GOT3 (cell line): ENCODE measurements at places on chromosomes 12 and 14.

DNA sequence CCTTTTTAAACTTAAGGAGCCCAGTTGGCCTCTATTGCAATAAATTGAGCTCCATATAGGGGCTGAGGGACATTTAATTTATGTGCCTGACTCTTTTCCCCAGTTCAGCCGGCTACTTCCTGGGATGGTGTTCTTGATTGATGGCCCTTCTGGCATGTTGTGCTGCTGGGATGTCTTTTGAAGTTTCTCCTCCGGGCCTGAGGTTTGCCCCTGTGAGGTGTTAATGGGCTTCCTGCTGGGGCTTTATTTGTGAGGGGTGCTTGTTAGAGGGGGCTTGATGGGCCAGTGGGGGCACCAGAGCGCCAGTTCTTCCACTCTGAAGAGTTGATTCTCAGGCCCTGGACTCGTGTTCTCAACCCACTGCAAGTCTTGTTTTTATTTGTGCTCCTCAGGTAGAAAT lies 69.6 kb downstream of the CHST11 start:
- DNase-seq: no peak

- DNase-seq: no peak
These were observed 5.5 kb upstream of the GPR132 start for GRCh38 chr14:105070760-105071137.

DNA sequence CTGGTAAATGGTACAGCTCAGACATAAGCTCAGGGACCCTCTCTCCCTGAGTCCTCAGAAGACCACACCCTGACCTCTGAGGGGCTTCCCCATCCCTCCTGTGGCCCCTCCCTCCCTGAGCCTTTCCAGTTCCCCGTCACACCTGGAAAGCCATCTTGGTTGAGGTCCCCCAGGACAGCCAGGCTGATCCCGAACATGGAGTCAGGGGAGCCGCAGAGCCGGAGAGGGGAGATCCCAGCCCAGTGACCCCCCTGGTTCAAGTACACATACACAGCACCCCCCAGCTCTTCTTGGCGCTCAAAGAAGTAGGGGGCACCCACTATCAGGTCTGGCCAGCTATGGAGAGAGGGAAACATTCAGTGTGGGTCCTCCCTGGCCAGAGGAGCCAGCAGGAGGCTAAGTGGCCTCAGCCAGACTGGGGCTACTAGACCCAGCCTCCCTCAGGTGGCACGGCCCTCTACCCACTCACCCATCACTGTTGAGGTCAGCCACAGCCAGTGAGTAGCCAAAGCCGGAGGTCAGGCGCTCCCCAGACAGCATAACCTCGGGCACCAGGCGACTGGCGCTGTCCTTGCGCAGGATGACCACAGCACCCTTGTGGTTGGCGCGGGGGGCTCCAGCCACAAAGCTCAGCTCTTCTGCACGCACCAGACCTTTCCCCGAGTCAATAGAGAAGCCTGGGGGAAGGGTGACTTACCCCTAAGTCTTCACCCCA lies 9.3 kb downstream of the ITGA7 start:
- no peak for DNase-seq

DNA sequence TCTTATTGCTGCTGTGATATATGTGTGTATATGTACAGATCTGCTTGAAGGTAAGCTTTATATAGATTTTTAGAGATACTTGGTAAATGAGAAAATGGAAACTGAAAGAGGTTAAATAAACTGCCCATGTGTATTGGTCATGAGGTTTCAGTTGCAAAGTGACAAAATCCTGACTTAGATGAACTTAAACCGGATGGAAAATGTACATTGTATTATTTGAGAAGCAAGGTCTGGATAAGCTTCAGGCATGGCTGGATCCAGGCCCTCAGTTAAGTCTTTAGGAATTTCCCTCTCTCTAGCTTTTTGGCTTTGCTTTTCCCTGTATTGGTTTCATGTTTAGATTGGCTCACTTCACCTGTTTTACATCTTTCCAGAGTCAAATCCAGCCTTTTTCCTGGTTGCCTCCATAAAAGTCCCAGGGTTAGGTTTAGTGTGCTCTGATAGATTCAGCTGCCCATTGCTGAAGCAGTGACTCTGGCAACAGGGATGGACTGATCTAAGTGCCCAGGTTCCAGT lies 21.0 kb upstream of the MAP1LC3B2 start:
- DNase-seq: no peak

GRCh38 chr12:45725631-45726602 lies 3.6 kb upstream of the ARID2 start:
- no peak for DNase-seq

DNA sequence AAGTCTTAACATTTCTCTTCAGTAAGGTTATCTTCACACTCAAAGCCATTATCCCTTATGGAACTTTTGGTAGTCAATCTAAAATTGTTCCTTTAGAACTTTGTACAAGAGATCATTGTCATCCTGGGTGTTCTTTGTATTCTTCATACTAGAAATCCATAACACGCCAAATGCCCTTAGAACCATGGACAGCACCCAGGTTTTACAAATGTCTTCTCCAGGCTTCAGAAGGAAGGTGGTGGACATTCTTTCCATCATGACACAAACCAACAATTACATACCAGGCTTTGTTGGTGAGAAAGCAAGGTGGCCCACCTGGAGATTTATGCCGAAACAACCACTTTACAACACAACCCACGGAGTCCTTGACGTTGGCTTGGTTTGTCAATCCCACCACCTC lies 365.6 kb upstream of the TBX3 start:
- DNase-seq: no peak

- DNase-seq: no peak
These were observed 13.1 kb upstream of the CLEC7A start for GRCh38 chr12:10142976-10143589.

GRCh38 chr12:108257004-108257403 lies 82.1 kb downstream of the CMKLR1 start:
- DNase-seq: no peak

GRCh38 chr12:131598717-131599116 lies 112.2 kb upstream of the SFSWAP start:
- DNase-seq: no peak

DNA sequence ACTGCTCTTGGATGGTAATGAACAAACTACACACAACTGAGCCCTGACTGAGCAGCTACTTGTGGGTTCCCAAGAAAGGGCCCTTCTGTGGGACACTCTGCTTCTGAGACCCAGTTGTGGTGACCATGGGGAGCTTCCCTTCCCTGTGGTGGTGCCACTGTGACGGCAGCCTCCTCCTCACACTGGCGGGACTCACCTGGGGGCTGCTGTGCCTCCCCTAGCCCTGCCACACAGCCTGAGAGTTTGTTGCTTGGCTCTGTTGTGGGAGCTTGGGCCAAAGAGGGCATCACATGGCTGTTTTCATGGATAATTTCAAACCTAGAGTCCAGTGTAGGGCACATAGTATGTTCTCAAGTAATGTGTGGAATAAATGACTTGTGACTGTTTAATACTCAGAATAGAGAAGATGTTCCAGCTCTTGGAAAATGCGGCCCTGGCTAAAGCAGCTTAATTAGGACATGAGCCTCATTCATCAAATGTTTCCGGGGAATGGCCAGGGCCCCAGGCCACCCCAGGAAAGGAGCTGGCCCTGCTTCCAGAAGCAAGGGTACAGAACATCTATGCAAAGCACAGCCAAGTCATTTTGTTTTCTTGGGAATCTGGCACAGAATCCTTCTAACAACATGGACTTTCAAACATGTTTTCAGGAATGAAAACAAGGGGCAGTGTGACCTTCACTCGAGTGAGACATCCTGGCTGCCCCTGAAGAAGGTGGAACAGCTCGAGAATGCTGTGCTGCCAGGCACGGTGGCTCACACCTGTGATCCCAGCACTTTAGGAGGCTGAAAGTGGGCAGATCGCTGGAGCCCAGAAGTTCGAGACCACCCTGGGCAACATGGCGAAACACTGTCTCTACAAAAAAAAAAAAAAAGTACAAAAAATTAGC lies 21.2 kb downstream of the ZFYVE21 start:
- DNase-seq: no peak

DNA sequence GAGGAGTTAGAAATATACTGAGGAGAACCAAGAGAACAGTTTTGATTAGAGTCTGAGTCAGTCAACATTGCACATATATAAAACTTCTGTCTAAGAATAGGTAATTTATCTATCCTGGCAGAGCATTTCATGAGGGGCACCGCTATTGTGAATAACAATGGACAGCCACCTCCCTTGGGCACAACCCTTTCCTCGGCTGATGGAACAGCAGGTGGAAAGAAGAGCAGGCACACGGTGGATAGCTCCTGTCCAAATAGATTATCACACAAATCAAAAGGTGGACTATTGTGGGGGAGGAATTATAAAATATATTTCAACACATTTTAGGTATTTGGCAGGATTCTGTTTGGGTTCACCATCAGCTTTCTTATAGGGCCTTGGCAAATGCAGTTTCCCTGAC lies 84.0 kb upstream of the PTPRB start:
- no peak for DNase-seq

GRCh38 chr14:87629788-87630187 lies 363.2 kb downstream of the GALC start:
- DNase-seq: no peak

GRCh38 chr14:78401866-78402265 lies 231.7 kb downstream of the NRXN3 start:
- no peak for DNase-seq

DNA sequence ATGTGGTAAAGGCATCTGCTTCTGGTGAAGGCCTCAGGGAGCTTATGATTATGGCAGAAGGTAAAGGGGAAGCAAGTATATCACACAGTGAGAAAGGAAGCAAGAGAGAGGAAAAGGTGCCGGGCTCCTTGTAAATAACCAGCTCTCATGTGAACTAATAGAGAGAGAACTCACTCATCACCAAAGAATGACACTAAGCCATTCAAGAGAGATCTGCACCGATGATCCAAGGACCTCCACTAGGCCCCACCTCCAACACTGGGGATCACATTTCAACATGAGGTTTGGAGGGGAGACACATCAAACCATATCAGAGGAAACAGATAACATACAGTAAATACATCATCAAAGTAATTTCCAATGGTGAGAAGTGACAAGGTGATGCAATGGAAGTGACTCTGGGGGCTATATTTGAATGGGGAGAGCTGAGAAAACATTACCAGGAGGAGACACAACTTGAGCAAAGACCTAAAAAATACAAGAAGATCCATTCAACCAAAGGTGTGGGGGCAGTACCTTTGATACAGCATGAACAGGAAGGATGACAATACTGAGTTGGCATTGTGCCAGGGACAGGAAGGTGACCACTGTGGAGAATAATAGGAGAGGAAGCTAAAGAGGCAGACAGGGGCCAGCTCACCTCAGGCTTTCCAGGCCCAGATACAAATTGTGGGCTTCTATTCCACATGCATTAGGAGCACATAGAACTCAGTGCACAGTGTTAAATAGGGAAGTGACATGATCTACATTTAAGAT lies 134.4 kb upstream of the GRIP1 start:
- DNase-seq: no peak

DNA sequence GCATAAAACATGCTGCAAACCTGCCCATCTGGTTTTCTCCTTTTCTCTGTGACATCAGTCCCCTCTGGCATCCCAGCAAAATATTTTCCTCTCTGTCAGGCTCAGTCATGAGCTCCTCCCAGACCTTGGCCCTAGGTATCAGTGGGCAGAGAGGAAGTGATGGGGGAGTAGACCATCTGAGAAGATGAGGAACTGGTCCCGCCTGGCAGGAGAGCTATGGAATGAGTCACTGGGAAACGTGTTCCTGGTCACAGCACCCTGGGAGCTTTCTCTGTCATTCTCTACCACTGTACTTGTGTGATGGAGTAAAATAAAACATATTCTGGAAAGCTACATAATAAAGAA lies 5.0 kb upstream of the SRSF9 start:
- DNase-seq: no peak

- no peak for DNase-seq
These were observed 15.4 kb downstream of the CHGA start for GRCh38 chr14:92938235-92938875.

DNA sequence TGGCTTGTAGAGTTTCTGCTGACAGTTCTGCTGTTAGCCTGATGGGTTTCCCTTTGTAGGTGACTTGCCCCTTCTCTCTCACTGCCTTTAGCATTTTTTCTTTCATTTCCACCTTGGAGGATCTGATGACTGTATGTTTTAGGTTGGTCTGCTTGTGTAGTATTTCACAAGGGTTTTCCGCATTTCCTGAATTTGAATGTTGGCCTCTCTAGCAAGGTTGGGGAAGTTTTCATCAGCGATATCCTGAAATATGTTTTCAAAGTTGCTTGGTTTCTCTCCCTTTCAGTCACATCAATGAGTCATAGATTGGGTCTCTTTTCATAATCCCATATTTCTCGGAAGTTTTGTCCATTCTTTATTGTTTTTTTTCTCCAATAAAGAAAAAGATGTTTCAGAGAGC lies 11.4 kb downstream of the NOPCHAP1 start:
- no peak for DNase-seq

DNA sequence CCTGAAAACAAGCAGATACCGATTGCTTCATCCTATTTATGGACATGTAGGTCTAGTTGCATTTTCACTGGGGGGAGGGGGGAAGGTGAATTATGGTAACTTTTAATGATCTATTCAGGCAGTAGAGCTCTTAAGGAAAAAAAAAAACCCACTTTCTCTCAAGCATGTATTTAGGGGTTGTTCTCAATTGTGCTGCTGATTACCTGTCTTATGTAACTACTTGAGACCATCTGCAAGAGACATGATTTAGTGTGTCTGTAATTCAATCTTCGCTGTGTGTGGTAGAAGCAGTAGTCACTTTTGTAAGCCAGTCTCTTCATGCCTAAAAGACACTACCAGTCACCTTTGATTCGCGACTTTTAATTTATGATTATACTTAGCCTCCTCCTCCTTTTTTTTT lies 8.9 kb downstream of the CALM1 start:
- no peak for DNase-seq

GRCh38 chr14:59454139-59454538 lies 11.0 kb downstream of the GPR135 start:
- DNase-seq: no peak

DNA sequence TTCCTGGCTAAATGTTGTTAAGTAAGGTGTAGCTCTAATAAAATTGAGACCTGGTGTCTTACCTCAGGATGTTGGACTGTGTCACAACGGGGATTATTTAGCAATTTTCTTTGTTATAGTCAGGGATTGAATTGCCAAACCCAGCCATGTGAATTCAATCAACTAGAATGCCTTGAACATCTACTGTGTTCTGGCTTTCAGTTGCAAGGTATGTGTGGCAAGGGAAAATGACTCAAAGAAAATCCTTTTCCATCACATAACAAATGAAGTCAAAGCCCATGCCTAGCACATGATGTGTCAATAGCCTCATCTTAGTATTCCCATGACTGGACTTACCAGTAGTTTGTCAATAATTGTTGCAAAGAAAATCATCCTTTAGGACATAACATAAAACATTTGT lies 519.8 kb upstream of the FLRT2 start:
- no peak for DNase-seq

- no peak for DNase-seq
These were observed 41.1 kb downstream of the GNG2 start for GRCh38 chr14:51901475-51902024.

GRCh38 chr14:56885825-56886224 lies 75.5 kb upstream of the OTX2 start:
- no peak for DNase-seq

GRCh38 chr14:30309405-30309804 lies 249.6 kb upstream of the G2E3 start:
- no peak for DNase-seq

DNA sequence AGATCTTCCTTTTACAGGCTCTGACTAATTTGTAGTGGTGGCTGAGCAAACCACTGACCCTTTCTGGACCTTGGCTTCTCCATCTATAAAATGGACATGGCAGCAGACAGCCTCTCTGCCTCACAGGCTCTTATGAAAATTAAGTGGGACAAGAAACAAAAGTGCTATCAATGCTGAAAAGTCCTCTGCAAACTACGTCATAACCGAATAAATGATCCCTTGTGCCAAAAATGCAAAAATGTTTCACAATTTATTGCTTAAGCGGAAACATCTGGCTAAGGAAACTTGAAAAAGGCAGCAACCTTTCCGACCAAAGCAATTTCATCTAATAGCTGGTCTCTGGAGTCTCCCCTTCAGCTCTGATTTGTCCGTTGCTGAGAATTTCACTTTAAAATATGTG lies 108.5 kb upstream of the PLXNC1 start:
- DNase-seq: no peak
